Cerebellar nuclear complex (tissue), 1 donor: ENCODE measurements at places on chromosomes 6 and 20.

DNA sequence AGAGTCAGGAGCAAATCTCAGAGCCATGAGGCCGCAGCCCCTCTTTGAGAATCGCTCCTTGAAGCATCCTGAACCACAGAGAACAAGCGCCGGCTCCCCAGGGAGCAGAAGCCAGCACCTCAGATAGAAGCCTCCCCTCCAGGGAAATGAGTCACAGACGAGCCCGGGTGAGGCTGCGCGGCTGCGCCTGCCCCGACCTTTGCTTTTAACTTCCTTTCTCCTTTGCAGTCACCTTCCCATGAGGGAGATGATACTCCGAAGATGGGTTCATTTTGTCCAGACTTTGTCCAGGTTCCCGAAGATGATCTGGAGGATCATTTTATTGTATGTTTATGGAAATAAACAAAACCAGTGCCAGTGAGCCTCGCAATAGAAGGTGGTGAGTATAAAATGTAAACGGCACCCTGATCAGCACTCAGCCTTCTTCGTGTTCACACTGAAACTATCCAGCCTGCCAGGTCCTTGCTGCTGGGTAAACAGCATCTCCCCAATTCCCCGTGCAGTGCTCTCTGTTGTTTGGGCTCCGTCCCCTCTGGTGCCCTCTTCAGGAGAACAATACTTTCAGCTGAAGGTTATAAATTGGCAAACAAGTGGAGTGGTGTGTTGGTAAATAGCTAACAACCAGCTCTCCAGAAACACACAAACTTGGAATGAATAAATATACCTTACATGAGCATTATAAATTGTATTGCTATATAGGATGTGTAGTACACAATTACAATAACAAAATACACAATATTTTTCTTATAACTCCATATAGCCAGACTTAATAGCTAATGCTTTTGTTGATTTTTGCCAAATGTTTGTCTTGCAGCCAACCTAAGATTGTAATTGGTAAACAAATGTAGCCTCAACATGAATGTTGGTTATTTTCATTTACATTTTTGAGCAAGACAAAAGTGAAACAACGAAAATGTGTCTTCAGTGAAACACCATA, 41.4 kb upstream of the TMEM181 start:
- DNase-seq = peak; percentile 85

- no peak for DNase-seq
These were observed 149.5 kb upstream of the BMP5 start for GRCh38 chr6:56024931-56025330.

DNA sequence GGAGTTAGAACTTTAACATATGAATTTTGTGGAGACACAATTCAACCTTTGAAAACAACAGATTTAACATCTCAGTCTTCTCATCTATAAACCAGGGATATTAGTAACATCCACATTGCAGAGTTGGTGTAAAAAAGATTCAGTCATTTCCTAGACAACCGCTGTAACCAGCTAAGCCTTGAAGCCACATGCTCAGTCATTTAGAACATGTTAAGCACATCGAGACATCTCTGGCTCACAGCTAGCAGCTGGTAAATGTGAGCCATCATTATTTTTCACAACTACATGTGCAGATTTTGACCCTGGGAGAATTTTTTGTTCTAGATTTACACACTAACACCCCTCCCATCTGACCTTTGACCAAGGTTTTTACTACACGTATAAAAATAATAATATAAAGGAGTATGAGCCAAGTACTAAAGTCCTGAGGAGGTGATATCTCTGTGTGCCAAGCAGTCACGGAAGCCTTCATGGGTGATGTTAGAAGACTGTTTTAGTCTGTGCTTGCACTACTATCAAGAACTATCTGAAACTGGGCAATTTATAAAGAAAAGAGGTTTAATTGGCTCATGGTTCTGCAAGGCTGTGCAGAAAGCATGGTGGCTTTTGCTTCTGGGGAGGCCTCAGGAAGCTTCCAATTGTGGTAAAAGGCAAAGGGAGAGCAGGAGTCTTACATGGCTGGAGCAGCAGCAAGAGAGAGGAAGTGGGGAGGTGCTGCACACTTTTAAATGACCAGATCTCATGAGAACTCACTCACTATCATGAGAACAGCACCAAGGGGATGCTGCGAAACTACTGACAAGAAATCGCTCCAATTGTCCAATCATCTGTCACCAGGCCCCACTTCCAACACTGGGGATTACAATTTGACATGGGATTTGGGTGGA, 48.7 kb upstream of the IL20RA start:
- no peak for DNase-seq

- DNase-seq = no peak
These were observed 15.0 kb downstream of the ESR1 start for GRCh38 chr6:151822252-151823111.

DNA sequence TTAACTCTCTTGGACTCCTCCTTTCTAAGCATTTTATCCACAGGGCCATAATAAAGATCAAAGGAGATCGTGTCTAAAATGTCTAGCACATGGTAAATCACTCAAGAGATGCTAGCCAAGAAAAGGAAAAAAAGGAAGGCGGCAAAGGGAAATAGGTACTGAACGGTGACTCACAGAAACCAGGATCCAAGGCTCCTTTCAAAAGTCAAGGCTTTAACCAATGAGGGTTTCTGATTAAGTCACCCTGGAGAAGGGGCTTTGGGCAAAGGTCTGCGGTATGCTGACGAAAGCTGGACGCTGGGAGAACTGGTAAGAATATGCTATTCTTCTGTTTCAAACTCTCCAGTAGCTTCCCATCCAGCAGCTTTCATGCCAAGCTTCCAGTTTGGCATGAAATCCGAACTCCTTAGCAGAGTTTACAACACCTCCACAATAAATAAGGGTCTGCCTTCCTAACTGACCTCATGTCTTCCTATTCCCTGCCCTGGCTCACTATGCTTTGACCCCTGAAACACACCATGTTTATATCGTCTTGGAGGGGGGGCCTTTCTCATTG, 1.0 kb downstream of the TOMM34 start:
- DNase-seq = no peak

DNA sequence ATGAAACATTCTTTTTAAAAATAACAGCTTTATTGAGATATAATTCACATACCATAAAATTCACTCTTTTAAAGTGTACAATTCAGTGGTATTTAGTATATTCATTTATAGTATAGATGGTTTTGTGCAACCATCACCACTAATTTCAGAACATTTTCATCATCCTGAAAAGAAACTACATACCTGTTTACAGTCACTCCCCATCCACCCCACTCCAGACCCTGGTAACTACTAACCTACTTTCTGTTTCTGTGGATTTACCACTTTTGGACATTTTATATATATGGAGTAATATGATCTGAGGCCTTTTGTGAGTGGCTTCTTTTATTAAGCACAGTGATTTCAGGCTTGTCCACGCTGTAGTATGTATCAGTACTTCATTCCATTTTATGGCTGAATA, 2.5 kb upstream of the TMEM217 start:
- DNase-seq = no peak

DNA sequence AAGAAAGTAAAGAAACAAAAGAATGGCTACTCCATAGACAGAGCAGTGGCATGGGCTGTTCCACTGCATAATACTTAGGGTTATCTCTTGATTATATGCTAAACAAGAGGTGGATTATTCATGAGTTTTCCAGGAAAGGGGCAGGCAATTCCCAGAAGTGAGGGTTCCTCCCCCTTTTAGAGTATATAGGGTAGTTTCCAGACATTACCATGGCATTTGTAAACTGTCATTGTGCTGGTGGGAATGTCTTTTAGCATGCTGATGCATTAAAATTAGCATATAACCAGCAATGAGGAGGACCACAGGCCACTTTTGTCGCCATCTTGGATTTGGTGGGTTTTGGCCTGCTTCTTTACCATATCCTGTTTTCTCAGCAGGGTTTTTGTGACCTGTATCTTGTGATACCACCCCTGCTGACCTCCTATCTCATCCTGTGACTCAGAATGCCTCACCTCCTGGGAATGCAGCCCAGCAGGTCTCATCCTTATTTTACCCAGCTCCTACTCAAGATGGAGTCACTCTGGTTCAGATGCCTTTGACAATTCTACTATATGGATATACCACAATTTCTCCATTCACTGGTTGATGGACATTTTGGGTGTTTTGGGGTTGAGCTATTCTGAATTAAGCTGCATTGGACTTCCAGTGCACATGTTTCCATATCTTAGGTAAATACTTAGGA, 280.6 kb downstream of the FARS2 start:
- no peak for DNase-seq

DNA sequence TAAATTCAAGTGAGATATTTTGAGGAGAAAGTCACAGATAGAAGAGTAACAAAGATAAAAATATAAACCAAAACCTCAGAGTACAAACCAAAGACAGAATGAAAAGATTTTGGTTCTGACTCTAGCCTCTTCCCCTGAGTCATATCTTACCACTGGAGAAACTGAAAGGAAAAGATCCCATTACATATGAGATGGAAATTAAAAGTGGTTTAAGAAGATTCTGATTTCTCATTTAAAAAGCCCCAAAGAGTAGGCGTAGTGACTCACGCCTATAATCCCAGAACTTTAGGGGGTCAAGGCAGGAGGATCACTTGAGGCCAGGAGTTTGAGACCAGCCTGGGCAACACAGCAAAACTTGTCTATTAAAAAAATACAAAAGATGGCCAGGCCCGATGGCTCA, 30.6 kb downstream of the SPINT4 start:
- no peak for DNase-seq

GRCh38 chr20:57480444-57481160, 44.3 kb downstream of the CTCFL start:
- no peak for DNase-seq

DNA sequence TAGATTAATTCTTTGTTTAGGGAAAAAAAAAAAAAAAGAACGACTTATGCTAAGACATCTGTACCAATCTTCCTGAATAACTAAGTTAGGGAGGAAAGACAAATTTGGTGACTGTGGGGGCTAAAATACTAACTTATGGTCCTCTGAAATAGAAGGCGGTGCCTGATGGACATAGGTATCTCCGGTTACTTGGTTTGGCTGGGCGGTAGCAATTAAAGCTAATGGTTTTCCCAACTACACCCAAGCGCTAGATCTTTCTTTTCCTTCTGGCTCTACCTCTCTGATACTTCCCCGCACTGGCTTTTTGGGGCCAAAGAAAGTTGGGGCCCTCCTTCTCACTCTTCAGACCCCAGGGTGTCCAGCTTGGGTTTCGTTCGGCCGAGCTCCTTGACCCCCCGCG, 1.0 kb upstream of the RBM24 start:
- no peak for DNase-seq

- no peak for DNase-seq
These were observed 37.4 kb downstream of the RFPL4B start for GRCh38 chr6:112384511-112384910.

GRCh38 chr6:125314009-125314581, 12.3 kb upstream of the HDDC2 start:
- DNase-seq = no peak

DNA sequence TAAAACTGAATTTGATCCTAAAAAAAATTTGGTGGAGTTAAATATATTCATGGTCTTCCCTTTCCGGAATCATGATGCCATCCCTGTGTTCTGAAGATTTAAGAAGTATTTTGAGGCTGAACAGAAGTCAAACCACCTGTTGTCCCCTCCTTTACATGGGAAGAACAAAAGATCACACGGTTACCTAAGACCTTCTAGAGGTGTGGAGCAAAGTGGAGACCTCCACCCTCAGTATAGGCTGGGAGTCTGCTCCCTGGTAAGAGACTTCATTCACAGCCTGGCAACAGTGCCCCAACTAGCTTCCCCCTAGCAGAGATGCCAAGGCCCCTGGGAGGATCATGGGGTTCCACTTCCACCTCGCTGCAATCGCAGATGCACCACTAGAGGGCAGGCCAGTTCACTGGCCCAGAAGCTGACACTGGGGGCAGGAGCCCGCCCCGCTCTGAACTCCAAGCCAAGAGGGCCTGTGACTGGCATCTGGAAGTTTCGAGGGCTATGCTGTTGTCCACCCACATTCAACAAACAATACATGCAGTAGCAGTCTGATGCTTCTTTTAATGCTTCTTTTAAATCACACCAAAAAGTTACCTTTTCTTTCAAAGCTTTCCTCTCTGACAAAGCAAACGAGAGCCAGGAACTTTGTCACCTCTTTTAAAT, 19.5 kb upstream of the UBE2J1 start:
- DNase-seq = peak; percentile 44

GRCh38 chr6:110358553-110359160, 508 bp upstream of the METTL24 start:
- no peak for DNase-seq

- DNase-seq = no peak
These were observed 38.0 kb downstream of the YTHDF1 start for GRCh38 chr20:63177785-63178445.

DNA sequence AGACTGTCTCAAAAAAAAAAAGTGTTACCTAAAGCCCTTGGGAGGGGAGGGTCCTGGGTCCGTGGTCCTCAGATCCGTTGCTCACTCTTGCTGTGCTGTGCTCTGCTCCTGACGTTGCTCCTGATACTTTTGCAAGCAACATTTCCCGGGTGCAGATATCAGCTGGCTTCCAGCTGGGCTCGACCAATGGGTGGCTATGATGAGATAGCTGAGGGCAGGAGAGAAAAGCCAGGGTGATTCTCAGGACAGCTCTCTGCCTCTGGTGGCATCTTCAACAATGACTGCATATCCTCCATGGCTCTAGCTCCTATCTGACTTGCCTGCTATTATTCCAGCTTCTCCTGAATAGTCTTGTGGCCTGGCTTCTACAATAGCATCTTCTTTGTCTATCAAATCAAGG, 134.5 kb downstream of the RPS12 start:
- DNase-seq = no peak

DNA sequence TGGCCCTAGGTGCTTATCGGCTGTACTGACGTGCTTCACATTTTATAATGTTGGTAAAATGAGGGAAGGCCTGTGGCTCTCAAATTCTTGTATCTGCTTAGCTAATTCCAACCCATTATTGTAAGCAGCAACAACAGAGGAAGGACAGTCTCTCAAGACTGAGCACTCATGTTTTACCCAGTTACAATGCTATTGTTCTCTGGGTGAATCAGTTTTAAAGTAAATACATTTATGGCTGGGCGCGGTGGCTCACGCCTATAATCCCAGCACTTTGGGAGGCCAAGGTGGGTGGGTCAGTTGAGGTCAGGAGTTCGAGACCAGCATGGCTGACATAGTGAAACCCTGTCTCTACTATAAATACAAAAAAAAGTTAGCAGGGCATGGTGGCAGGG, 194.6 kb downstream of the PRKN start:
- DNase-seq = no peak
